ENCODE measurements at places on chromosomes 11 and 22.
A peak's percentile ranks its signal among the peaks of the same experiment; 100 is the strongest.

GRCh38 chr22:40525250-40525884 is 111.2 kb downstream of the MRTFA start:
- DNase-seq: peak; percentile 67

DNA sequence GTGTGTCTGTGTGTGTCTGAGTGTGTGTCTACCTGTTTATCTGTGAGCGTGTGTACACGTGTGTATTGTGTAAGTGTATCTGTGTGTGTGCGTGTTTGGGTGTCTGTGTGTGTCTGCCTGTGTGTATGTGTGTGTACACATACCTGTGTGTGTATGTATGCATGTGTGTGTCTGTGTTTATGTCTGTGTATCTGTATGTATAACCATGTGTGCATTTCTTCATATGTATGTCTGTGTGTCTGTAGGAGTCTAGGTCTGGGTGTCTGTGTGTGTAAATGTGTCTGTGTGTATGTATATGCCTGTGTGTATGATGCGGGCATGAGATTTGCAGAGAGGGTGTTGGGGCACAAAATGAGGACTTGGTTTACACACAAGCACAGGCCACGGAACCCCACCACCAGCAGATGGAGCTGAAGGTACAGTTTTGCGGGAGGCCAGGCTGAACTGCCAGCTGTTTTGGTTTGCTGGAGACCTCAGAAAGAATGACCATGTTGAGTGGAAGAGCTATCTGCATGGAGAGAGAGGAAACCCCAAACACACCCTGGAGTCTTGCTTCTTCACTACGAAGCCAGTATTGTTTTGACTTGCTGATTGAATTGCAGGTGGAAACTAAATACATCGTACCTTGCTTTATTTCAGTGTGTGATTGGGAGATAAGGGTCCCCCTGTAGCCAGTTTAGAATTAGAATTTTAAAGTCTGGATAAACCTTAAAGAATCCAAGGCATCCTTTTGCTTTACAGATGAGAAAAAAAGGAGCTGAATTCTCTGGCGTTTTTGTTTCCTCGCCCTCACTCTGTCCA is 497.2 kb downstream of the NTM start:
- no peak for DNase-seq

- DNase-seq: no peak
These were observed 66.3 kb downstream of the PRDM11 start for GRCh38 chr11:45212566-45213315.

DNA sequence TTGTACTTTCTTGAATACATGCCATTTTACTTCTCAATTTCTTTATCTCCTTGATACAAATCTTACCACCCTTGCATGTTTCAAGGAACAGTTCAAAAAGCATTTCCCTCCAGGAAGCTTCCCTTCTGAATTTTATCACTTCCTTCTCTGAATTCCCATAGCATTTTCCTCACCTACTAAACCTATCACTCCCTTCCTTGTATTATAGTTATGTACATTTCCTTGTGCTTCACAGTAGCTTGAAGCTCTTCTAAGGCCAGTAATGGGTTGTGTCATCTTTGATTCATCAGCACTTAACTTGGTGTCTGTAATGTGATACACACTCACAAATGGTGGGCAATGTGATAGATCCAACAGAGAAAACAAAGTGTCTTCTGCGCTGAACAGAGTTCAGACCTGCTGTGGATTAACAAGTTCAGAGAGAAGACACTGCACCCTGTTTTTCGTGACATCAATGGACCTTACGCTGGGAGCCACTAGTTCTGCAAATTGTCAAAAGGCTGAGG is 127.5 kb downstream of the CCDC81 start:
- DNase-seq: no peak

DNA sequence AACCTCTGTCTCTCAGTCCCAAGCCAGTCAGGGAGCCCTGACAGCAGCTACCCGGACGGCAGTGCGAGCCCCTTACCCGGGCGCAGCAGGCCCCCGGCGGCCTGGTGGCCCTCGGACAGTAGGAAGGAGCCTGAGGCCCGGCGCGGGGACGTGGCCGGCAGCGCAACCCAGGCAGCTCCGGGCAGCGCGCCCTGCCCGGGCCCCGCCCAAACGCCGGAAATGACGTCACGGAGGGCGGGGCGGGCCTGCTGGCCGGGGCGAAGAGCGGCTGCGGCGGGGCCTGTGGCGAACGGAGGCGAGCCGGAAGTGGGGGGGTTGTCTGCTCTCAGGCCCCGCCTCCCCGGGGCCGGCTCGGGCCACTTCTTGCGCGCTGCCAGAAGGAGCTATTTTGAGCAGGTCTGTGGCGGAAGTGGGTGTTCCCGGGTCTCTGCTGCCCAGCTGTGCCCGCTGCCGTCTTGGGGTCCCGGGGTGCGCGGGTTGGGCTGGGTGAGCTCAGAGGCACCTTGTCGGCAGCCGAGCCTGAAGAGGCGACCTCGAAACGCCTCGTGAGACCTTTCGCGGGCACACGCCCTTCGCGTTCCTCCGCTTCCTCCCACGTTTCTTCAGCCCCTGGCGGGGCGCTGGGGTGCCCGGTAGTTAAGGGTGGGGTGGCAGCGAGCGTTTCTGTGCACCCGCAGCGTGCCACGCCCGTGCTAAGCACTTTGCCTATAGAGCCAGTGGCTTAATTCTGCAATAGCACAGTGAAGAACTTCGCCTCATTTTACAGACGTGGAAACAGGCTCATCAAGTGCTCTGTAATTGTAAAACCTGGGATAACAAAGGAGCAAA is at the start of gene C11orf24:
Gene C11orf24, minus strand, starts transcription at position 193 of the 828 bp plus-strand sequence. CDS start 8,206 bp downstream, outside the sequence.
- DNase-seq: peak; percentile 97

Measured in hematopoietic multipotent progenitor cell treated with erythropoietin and hydrocortisone succinate and interleukin-3 and kit ligand, for 17 days (in vitro differentiated cells).